NCI-H460 (cell line): ENCODE measurements at places on chromosomes 2 and 18.
A peak's percentile ranks its signal among the peaks of the same experiment; 100 is the strongest.

DNA sequence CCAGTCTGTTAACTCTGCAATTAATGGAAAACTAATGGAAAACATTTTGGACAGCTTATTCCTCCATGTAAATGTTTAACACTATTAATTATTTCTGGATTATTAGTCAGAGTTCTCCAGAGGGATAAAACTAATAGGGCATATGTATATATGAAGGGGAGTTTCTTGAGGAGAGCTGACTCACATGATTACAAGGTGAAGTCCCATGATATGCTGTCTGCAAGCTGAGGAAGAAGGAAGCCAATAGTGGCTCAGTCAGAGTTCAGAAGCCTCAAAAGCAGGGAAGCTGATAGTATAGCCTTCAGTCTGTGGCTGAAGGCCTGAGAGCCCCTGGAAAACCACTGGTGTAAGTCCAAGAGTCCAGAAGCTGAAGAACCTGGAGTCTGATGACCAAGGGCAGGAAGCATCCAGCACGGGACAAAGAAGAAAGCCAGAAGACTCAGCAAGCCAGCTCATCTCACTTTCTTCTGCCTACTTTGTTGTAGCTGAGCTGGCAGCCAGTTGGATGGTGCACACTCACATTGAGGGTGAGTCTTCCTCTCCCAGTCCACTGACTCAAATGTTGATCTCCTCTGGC lies 136.0 kb downstream of the PTH2R start:
- no peak for DNase-seq

- DNase-seq, result no peak
These were observed 45.5 kb downstream of the RAB12 start for GRCh38 chr18:8654503-8655451.

GRCh38 chr18:10140461-10141282 lies 226.9 kb downstream of the VAPA start:
- DNase-seq, result no peak

DNA sequence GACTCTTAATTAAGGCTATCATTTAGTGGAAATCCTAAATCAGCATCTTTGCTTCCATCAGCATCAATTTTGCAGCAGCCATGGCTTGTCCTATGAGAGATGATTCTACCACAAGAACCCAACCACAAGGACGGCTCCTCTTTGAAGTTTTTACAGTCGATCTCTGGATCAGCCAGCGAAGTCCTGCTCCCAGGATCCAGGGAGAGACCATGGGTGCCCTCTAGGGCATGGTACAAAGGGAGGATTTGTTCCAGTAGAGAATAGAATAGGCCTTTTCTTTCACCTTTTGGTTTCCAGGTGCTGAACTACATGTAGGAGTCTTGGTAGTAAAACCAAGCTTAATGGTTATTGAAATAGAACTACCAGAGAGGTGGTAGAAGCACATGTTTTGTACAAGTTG lies 52.7 kb downstream of the TMEM200C start:
- DNase-seq, result no peak

GRCh38 chr2:17263570-17263968 lies 254.7 kb downstream of the RAD51AP2 start:
- no peak for DNase-seq

DNA sequence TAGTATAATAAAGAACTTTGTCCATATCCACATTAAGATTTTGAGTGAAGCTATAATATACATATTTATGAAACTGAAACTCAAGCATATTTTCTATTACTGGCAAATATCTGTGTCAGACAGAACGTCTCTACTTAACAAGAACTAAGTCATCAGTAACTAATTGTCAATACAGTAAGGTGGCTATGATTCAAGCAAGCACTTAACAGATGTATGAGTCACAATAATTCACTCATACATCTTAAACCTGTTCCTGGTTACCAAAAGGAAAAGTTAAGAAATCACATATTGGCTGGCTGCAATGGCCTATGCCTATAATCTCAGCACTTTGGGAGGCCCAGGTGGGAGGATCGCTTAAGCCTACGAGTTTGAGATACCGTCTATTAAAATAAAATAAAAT lies 96.0 kb downstream of the SOS1 start:
- no peak for DNase-seq

DNA sequence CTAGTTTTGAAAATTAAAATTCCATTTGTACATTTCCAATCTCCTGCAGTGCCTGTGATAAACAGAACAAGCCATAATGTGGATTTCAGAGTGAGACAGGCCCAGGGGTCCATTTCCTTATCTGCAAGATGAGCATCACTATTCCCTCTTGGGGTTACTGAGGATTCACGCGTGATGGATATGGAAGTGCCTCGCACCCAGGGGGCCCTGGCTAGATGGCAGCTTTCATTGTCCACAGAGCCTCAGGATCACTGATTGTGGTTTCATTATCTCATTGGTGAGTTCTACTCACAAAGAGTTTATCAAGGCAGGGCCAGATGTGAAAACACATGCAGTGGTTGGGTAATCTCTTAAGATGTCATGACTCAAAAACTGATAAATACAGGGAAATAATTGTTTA lies 11.6 kb downstream of the CNGA3 start:
- DNase-seq, result no peak

DNA sequence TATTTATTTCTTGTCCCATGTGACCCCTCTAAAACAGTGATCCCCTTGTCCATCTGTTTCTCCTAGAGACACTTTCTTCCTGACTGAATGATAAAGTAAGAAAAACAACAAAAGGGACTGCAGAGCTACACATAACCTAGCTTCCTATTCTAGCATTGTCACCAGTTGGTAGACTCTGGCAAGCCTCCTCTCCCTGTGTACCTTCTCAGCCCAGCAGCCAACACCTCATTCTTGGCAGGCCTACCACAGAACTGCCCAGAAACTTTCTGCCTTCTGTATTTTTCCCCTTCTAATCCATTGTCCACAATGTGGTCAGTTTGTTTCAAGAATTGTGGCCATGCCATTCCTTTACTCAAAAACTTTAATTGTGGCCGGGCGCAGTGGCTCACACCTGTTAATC lies 13.4 kb downstream of the SMC6 start:
- DNase-seq, result no peak

- no peak for DNase-seq
These were observed 88.6 kb downstream of the SCN3A start for GRCh38 chr2:165115258-165115657.

- no peak for DNase-seq
These were observed 588.9 kb upstream of the NRXN1 start for GRCh38 chr2:51620796-51621195.

DNA sequence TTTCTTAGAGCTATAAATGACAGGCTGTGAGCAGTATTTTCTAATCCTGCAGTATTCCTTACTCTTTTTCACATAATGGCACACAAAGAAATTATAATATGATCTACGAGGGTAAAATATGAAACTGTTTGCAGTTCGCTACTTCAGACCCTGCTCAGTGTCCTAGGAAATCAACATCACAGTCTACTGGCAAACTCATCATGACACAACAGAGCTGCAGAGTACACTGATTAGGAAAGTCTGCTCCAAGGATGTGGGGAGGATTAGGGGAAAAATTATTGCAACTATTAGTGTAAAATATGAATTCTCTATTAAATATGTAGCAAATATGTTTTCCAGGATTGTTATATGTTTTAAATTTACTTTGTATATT lies 149.2 kb upstream of the REG3G start:
- peak; percentile 17 for DNase-seq

GRCh38 chr2:127546797-127547196 lies 11.3 kb downstream of the MYO7B start:
- no peak for DNase-seq

- no peak for DNase-seq
These were observed 643 bp downstream of the RMC1 start for GRCh38 chr18:23503963-23504344.

GRCh38 chr2:36352701-36353100 lies 2.9 kb upstream of the CRIM1 start:
- DNase-seq, result no peak

DNA sequence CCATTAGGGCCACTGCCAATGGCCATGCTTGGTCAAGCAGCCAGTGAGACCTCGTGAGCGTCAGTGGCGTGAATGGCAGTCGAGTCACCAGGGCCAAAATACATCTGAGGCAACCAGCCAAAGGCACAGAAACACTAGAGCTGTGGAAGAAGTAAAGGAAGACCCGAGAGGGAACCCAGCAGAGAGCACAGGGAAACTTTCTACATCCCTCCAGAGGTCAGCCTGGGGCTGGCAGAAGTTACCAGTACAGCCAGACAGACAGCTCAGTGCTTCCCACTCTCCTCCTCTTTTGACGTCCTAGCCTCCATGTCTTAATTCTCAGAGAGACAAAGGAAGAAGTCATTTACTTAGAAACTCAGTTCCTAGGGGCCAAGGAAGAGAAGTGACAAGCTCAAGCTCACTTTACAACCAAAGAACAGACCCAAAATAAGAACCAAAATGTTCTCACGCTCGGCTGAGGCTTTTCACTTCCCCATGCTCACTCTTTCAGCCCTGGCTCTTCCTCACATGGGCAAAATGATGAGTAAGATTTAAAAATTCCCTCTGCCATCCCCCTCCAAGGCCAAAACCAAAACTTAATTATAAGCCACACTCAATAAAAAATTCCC lies 8.7 kb downstream of the CYRIA start:
- no peak for DNase-seq

GRCh38 chr18:3912705-3913104 lies 462.7 kb downstream of the TGIF1 start:
- no peak for DNase-seq

DNA sequence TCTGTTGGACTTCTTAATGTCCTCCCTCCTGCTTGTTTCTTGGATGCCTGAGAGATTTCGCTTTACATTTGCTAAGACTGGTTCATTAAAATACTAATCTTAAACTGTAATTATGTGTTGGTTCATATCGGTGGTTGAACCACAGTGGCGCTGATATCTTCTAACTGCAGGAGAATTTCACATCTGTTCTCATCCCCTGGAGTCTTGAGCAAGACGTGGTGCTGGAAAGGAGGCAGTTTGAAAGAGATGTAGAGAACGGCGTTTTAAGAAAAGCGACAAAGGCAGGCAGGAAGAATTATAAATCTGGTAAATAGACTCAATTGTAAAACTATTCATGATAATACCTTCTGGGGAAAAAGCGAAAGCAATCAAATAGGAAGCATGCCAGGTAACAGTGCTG lies 79.5 kb downstream of the NXPH2 start:
- DNase-seq, result no peak

- no peak for DNase-seq
These were observed 797 bp downstream of the TXNL4A start for GRCh38 chr18:79987566-79987965.

DNA sequence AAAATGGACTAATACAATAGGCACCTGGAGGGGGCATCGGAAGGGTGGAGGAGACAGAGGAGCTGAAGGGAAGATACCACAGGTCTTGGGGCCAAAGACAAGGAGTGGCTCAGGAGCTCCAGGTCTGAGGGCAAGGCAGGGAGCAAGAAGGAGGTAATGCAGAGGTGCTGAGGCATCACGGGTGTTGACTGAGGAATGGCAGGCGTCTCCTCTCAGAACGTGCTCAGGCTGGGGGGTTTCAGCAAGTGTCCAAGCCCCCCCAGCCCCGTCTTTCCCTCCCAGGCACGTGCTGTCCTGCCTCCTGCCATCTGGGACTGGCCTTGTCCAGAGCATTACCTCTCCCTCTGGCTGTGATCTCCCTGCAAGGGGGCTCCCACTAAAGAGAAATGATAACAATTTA lies 265.4 kb downstream of the DCDC2C start:
- no peak for DNase-seq

- DNase-seq, result no peak
These were observed 8.2 kb upstream of the GBX2 start for GRCh38 chr2:236176417-236176816.

- DNase-seq, result no peak
These were observed 97.0 kb downstream of the TFCP2L1 start for GRCh38 chr2:121187982-121188411.

GRCh38 chr2:29397713-29398112 lies 282.5 kb downstream of the CLIP4 start:
- DNase-seq, result no peak

- no peak for DNase-seq
These were observed 932.5 kb upstream of the PIK3C3 start for GRCh38 chr18:41022484-41022883.

DNA sequence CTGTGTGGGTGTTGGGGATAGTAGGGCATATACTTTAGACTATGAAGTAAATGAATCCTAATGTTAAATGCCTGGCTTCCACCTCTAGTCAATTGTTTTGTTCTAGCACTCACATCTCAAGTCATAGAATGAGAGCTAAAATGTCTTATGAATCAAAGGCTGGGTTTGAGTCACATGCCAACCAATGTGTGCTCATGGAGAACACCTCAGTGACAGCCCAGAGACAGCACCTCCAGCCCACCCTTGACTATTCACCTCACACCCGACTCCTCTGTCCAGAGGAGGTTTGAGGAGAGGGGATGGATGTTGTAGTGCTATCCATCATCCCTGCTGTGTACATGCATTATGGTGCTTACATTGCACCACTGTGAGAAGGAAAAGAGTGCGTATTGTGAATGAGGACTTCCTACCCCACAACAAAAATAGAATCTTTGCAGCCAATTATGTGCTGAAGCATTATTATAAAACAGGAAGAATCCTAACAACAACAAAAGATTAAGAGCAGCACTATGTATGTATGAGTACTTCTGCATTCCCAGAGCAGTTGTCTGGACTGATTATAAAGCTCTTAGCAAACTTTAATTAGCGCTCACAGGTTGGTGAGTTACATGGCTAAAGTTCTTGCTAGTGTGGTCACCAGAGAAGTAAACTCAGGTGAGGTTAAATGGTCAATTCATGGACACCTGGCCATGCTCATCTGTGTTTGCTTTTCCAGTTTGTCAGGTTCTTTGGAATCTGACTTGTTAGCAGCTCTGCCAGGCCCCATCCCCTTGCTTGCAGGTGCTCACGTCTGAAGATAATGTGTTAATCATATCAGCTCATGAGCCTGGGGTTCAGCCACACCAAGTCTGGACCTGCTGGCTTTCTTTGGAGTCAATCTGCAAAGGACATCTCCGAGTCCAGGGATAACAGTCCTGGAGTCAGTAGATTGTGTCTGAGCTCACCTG lies 55.3 kb upstream of the NABP1 start:
- no peak for DNase-seq

DNA sequence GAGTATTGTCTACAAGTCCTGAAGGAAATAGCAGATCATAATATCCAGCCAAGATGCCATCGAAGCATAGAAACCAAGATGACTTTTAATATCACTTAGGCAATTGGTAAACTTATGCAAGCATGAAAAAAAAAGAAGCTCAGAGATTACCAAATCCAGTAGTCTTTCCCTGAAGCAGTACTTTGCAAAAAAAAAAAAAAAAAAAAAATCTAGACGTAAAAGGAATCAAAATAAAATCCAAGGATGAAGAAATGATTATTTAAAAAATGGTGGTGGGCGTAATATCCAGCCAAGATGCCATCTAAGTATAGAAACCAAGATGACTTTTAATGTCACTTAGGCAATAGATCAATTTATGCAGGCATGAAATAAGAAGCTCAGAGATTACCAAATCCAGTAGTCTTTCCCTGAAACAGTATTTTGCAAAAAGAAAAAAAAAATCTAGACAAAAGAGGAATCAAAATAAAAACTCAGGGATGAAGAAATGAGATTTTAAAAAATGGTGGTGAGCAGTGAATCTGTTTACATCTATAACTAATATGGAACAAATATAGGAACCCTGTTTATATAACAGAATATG lies 108.8 kb downstream of the GYPC start:
- DNase-seq, result no peak

GRCh38 chr2:16330982-16331381 lies 334.7 kb downstream of the CYRIA start:
- no peak for DNase-seq

- no peak for DNase-seq
These were observed 42.5 kb upstream of the TWSG1 start for GRCh38 chr18:9292047-9292446.
